ENCODE measurements at places on chromosomes 2 and 18.

DNA sequence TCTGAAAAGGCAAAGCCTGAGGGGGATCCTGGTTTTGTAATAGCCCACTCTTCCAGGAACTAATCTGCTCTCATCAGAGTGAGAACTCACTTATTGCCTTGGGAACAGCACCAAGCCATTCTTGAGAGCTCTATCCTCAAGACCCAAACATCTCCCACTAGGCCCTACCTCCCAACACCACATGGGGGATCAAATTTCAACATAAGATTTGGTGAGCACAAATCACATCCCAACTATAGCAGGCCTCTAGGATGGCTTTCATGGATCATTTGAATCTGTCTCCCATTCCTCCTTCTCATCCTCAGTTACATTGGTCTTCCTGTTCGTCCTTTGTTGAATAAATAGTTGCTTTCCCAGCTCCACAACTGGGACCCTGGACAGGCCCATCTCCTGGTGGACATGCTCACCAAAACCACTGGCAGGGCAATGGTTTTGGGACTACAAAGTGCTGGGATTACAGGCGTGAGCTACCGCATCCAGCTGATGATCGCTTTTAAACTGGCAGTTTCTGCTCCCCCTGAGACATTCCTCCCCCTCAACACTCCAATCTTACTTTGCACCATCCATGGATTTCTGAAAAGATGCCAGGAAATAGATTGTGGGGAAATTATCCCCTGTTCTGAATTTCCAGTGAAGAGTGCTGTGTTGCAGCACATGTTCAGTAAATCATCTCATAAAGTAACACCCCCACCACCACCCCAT, 42.6 kb downstream of the MCFD2 start:
- no peak for DNase-seq

- DNase-seq, result peak; percentile 18
These were observed 128.1 kb upstream of the AGAP1 start for GRCh38 chr2:235365743-235366142.

- DNase-seq, result no peak
These were observed 74.4 kb upstream of the COPS8 start for GRCh38 chr2:237011206-237011795.

DNA sequence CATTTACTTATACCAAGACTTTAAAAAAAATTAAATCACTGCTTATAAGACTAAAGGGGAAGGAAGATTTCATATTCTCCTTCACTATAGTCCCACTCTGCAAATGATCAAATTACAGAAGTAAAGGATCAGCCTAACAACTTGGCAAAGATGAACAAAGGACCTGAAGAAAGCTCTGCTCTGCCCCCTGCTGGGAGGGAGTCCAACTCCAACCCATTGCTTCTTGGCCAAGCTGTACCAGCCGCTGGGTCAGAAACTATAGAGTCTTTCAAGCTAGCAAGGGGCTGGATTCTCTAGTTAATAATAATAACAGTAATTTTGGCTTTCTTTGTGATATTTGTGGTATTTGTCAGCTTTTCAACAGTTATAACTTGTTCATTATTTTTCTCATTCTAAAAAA, 927.0 kb upstream of the CRIM1 start:
- no peak for DNase-seq

GRCh38 chr2:233535271-233535670, 31.3 kb downstream of the USP40 start:
- DNase-seq, result no peak

DNA sequence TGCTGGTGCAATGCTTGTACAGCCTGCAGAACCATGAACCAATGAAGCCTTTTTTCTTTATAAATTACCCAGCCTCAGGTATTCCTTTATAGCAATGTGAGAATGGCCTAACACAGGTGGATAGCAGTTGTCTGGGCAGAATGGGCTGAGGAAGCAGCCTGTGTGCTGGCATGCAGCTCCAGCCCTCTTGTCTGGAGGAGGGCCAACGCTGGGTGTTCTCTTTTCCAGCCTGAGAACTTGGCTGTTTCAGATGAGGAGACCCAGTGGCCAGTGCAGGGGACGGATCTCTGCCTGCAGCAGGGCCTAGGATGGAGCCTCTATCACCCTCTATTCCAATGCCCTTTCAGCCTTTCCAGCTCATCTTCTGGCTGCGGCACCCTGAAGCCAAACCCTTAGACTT, 58.8 kb downstream of the CTIF start:
- DNase-seq, result no peak

GRCh38 chr2:101107241-101107640, 43.9 kb downstream of the TBC1D8 start:
- DNase-seq, result no peak

GRCh38 chr2:29246383-29247300, 131.4 kb downstream of the CLIP4 start:
- no peak for DNase-seq

GRCh38 chr2:233044974-233045605, 12.6 kb downstream of the NEU2 start:
- DNase-seq, result no peak

GRCh38 chr2:129911363-129912065, 68.0 kb upstream of the RAB6C start:
- no peak for DNase-seq

DNA sequence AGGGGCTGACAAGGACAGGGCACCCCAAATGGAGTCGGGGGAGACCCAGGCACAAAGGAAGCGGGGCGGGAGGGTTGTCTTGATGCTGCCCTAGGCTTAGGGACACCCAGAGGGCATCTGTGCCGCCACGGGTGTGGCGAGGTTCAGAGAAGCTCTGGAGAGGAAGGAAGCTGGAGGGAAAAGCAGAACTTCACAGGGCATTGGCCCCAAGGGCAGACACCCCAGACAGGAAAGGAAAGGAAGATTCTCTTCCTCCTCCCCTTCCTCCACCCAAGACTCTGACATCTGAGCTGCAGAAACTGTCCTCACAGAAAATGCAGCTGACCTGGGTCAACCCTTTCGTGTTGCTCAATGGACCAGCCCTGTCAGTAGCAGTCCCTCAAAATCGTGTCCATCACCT, 25.6 kb downstream of the DNMT3A start:
- no peak for DNase-seq

DNA sequence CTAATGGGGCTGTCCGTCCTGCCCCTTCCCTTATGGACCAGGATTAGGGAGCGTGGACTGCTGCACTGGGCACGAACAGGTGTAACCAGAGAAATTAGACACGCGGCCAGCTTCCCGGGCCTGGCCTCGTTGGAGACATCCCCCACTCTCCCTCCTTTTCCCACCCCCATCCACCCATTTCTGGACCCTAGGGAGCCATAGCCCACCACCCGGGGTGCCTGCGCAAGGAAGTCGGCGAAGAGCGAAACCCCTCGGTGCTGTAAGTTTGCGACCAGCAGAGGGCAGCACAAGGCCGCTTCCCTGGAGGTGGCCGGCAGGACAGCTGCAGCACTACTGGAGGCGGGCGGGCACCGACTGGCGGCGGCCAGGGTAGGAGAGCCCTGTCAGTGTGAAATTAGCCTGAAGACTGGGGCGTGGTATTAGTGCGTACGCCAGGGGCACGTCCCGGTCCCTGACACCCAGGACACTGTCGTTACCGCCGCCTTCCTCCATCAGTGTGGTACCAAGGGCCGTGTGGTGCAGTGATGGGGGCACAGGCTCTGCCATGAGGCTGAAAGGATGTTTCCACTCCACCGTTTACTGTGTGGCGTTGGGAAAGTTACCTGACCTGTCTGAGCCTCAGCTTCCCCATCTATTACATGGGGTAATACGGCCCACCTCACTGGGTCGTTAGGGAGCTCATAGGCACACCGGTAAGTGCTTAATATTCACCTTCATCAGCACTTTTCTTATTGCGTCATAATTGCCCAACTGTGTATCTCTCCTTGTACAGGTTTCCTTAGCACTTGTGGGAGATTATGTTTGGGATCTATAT, 36.0 kb upstream of the CD207 start:
- peak; percentile 73 for DNase-seq

- no peak for DNase-seq
These were observed 491.7 kb upstream of the MEIS1 start for GRCh38 chr2:65943099-65943786.

GRCh38 chr2:25228848-25229278, 60.5 kb upstream of the POMC start:
- DNase-seq, result peak; percentile 76

GRCh38 chr2:7430869-7431641, 513.8 kb downstream of the RNF144A start:
- no peak for DNase-seq

Measured in NCI-H2227 treated with DMSO at 0.1 percent for 48 hours (cell line).